Brain pericyte (primary cell): ENCODE measurements at places on chromosomes 5 and 9.

- DNase-seq, result peak; percentile 65
These were observed 82.2 kb downstream of the PRELID2 start for GRCh38 chr5:145752947-145753346.

- DNase-seq, result no peak
These were observed 29.1 kb upstream of the SLC6A3 start for GRCh38 chr5:1474183-1474839.

- no peak for DNase-seq
These were observed 350.0 kb upstream of the ISL1 start for GRCh38 chr5:51033215-51033614.

- DNase-seq, result no peak
These were observed 249.2 kb upstream of the POU5F2 start for GRCh38 chr5:93990504-93991070.
